ENCODE measurements at places on chromosomes 6 and 20.
A peak's percentile ranks its signal among the peaks of the same experiment; 100 is the strongest.

GRCh38 chr6:137219664-137220252, 573 bp upstream of the IFNGR1 start:
- no peak for DNase-seq

- no peak for DNase-seq
Measured at GRCh38 chr6:68094070-68094469, 541.0 kb upstream of the ADGRB3 start.

- DNase-seq: no peak
Measured at GRCh38 chr20:58148891-58149290, 79.6 kb downstream of the ANKRD60 start.

DNA sequence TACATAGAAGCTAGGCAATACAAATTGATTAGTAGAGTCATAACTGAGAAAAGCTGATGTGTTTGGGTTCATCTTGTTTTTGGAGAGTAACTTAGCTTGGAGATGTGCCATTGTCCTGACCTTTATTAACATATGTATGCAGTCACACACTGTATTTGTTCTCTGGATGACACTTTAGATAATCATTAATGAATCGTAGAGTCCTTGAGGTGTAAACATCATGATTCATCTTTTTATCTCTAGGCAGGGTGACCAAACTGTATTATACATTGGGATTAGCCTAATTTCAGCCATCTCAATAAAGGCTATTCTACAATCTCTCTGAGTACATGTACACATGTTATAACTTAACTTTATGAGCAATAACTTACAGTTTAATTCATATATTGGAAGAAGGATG, 3.6 kb upstream of the MTCL3 start:
- DNase-seq: no peak

GRCh38 chr6:160170018-160170680, 48.5 kb downstream of the SLC22A1 start:
- DNase-seq: no peak

DNA sequence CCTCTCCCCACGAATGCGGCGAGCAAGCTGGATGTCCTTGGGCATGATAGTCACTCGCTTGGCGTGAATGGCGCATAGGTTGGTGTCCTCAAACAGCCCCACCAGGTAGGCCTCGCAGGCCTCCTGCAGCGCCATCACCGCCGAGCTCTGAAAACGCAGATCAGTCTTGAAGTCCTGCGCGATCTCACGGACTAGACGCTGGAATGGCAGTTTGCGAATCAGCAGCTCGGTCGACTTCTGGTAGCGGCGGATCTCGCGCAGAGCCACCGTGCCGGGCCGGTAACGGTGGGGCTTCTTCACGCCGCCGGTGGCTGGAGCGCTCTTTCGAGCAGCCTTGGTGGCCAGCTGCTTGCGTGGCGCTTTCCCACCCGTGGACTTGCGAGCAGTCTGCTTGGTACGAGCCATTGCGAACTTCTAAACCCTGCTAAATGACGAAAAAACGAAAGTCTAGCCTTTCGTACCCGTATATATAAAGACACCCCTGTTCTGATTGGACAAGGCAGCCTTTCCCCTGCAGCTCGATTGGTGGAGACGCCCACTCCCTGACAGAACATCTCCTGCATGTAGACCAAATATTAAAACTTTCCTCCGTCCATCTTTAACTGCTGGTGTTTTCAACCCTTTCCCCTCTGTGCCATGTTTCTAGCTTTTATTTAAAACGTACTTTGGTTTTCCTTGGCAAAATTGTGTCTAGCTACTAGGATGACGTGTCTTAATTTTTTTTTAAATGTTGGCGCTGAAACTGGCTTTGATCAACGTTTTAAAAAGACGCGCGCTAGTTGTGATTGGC, 109.8 kb downstream of the HFE start:
- peak; percentile 86 for DNase-seq

GRCh38 chr6:84057908-84058307, 24.3 kb downstream of the MRAP2 start:
- no peak for DNase-seq

- DNase-seq: no peak
Measured at GRCh38 chr6:32108094-32108627, 977 bp downstream of the TNXB start.

DNA sequence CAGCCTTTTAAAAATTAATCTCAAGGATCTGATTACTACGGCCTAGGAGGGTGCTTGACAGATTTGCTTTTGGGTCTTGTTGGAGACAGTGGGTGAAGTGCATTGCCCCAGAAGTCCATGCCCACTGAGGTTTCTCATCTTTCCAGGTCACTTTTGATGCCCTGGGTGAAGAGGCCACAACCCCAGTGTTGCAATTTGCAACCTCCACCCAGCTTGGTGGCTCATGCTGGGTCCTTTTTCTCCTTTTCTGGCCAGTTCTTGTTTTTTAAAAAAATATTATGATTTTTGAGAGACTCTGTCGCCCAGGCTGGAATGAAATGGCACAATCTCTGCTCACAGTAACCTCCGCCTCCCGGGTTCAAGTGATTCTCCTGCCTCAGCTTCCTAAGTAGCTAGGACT, 9.4 kb downstream of the STX11 start:
- DNase-seq: no peak

DNA sequence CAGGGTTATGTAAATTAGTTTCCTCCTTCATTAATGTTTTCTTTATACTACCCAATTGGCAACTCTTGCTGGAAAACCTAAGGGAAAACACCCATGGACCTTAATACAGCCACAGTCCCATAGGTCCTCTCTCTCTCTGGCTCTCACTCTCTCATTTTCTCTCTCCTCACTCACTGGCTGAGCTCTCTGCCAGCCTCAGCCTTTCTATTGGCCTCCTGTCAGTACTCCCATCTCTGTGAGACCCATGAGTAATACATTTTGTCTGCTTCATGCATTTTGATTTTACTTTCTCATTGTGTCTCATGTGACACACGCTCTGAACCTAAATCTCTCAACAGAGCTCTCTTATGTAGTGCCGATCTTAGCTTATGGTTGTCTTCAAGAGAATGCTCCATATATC, 907.5 kb downstream of the C6orf118 start:
- no peak for DNase-seq

DNA sequence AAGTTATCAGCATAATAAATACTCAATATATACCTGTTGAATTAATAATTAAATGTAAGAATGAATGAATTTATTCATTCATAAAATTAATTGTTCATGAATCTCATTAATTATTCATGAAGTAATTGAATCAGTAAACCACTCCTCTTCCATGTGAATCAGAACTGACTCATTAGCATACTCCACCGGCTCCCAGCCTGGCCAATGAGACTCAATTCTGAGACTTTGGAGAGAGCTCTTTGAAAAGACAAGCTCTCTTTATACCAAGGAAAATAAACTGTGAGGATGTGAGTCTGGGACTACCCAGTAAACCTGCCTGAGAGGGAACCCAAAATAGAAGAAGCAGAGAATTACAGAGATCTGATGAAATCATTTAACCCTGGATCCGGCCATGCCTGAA, 8.4 kb upstream of the SLC2A10 start:
- no peak for DNase-seq

- no peak for DNase-seq
Measured at GRCh38 chr20:1890469-1891262, 4.5 kb upstream of the SIRPA start.

DNA sequence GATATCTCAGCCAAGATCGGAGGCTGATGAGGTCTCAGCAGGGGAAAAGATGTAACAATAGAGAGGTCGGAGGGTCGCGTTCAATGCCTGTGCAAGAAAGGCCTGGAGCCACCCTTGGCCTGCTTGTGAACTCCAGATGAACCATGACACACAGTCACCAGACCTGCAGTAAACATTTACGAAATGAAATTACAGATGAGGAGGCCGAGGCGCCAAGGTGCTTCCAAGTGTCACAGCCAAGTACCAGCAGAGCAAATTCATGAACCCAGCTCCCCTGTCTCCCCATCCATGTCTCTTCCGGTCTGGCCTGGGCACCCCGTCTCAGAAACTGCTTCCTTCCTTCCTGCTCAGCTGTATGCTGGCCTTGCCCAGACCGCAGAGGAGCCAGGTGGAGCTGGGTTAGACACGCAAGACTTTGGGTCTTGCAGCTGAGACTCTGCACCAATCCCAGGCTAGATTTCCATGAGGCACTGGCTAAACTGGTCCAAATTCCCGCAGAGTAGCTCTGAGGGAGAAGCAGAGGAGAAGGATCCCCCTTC, 48.1 kb downstream of the CHMP4B start:
- no peak for DNase-seq

DNA sequence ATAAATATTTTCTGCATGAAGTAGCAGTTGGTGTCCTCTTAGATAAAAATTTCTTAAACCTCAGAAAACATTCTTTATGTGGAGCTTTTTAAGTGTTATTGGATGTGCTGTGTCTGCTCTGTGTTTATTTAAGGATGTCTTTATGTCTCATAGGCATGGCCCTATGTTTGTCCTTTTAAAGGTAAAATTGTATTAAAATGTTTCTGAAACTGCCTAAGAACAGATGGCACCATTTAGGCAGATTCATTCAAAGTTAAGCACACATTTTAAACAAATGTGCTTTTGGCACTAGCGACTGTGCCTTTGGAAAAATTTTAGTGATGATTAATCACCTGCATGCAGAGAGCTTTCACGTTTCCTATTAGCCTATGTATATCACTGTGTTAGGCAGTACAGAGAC, 125.2 kb downstream of the KIF6 start:
- DNase-seq: no peak

DNA sequence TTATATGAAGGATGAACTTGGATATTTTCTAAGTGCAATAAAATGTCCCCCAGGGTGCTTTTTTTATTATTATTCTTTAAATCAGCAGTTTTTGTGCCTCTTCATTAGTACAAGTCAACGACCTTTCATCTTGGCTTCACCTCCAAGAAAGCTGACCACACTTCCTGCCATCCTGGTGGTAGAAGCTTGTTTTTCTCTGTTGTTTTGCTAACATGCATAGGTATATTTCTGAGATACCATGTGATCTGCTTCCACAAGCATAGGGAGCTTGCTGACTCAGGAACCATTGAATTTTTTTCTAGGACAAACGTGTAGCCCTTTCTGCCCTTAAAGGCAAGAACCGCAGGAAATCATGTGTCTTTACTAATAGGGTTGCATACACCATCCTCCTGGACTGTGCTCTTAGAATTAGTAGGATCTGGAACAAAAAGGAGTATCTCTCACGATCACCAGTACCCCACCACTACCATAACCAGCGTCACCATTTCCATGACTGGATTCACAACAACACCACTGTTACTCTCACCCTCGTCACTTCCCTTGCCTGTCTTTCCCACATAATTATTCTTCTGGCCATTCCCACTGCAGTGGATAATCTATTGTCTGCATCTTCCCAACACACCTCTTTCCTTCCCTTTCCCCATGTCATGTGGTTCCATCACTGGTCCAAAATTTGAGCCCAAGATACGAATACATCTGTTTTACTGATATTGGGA, 207.1 kb downstream of the MAFB start:
- no peak for DNase-seq

DNA sequence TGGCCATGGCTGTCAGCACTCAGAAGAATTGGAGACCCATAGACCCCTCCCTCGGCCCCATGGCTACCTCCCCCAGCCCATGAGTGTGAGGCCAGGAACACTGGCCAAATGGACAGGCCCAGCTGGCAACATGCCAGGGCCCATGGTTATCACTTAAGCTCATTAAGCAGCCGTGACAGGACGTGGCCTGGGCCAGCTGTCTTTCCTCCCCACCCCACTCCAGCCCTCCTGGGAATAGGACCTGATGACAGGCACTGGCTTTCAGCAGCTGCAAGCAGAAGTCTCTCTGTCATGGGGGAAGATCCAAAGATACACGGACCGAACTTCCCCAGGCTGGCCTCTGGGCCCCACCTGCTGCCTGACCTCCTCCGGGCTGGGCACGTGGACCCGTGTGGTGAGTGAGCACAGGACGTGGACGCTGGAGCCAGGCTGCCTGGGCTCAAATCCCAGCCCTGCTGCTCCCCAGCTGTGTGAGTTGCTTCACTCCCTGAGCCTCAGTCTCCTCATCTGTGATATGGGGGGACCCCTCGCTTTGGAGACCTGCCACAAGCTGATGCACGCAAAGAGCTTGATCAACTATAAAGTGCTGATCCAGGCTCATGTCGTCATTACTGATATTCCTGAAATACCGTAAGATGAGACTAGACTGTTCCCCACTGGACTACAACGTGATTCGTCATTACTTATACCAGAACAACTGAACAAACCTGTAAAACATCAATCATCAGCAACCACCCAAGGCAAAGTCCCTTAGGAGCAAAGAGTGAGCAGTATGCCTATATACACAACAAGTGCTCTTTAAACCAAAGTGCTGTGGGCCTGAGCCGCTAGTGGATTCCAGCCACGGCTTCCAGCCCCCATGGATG, 22.0 kb upstream of the VSTM2L start:
- no peak for DNase-seq

DNA sequence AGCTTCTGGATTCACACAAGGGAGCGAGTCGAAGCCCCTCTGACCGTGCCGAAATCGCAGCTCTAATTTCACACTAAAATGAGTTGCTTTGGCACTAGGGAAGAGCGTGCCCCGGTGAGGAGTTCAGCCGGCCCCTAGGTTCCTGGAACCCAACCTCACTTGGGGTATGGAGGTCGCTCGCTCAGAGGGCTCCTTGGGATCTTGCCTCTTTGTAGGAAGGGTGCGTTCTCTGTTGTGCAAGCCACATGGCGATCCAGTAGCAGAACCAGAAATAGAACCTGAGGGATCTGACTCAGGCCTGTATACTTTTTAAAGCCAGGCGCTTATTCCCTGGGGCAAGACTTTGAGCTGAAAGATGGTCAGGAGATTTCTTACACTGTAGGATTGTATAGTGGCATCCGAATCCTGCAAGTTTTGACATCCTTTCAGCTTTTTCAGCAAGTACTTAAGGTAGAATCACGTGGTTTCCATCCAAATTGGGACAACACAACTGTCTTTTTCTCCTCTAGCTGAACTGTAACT, 861 bp upstream of the RALGAPA2 start:
- DNase-seq: no peak

DNA sequence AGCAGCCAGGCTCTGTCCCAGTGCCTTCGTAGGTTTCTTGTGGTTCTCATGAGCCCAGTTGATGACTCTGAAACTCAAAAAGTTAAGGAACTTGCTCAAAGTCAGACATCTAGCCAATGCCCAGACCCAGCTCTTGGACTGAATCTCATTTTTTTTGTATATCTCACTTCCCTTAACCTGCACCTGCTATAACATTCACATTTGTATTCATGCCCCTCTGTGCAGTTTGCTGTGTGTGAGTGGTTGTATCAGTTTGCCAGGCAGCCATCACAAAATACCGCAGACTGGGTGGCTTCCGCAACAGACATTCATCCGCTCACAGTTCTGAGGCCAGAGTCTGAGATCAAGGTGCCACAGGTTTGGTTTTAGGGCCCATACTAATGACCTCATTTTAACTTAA, 49.9 kb downstream of the IPCEF1 start:
- DNase-seq: no peak

Data from NCI-H1105 (cell line).